ENCODE measurements at places on chromosomes 2 and 18.

- DNase-seq, result no peak
Measured at GRCh38 chr2:237693291-237693994, 66.1 kb downstream of the LRRFIP1 start.

DNA sequence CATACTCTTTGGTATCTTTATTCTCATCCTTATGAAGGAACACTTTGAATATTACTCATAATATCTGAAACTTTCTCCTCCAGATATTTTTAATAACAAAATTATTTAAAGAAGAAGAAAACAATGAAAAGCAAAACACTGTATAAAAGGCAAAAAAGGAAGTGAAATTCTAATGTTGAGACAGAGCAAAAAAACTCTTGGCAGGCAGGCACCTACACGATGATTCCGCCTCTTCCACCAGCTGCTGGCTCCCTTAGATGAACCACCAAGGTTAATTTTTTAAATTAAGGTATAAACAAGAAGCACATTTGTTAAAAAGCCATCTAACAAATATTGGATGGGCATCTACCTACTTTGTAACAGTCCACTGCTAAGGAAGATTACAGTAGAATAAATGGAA, 434.7 kb downstream of the EPHA4 start:
- no peak for DNase-seq

- DNase-seq, result no peak
Measured at GRCh38 chr2:29215073-29215472, 99.9 kb downstream of the CLIP4 start.

- DNase-seq, result no peak
Measured at GRCh38 chr2:127630096-127630863, 15.7 kb upstream of the GPR17 start.

- no peak for DNase-seq
Measured at GRCh38 chr18:13260197-13260934, 41.8 kb downstream of the LDLRAD4 start.

GRCh38 chr2:240451791-240452461, 16.5 kb downstream of the GPC1 start:
- no peak for DNase-seq

- DNase-seq, result no peak
Measured at GRCh38 chr18:53610957-53611356, 613.5 kb downstream of the MBD2 start.

Data from GM19239 (cell line).